ENCODE measurements at places on chromosomes 6 and 20.

DNA sequence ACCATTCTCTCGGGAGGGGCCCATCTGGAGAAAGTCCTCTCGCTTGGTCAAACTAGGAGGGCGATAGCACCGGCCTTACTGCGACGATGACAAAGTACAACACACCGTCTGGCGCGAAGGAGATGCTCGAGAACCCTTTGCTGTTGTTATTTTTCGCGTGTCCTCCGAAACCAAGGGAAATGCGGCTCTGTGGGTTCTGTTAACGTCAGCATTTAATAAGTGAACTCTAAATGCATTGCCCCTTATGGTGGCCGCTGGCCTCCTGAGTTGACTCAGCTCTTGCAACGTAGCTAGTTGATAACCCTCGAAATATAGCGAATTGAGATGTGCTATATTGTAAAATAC lies 577 bp upstream of the SCAND1 start:
- no peak for DNase-seq

DNA sequence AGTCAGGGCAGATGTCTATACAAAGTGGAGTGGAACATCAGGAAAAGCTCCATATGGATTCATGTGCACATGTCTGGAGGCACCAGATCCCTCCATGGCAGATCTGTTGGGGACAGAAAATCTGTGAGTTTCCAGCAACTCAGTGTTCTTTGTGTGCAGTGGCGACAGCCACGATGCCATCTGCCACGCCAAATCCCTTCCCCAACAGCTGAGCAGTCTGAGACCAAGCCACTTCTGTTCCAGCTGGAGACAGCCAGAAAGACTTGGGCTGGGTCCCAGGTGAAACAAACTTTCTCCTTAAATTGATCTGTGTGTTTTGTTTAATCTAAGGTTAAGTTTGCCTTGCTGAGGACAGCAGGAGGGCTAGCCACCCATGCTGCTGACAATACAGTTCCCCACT lies 22.9 kb downstream of the FKBP1A start:
- DNase-seq: no peak

DNA sequence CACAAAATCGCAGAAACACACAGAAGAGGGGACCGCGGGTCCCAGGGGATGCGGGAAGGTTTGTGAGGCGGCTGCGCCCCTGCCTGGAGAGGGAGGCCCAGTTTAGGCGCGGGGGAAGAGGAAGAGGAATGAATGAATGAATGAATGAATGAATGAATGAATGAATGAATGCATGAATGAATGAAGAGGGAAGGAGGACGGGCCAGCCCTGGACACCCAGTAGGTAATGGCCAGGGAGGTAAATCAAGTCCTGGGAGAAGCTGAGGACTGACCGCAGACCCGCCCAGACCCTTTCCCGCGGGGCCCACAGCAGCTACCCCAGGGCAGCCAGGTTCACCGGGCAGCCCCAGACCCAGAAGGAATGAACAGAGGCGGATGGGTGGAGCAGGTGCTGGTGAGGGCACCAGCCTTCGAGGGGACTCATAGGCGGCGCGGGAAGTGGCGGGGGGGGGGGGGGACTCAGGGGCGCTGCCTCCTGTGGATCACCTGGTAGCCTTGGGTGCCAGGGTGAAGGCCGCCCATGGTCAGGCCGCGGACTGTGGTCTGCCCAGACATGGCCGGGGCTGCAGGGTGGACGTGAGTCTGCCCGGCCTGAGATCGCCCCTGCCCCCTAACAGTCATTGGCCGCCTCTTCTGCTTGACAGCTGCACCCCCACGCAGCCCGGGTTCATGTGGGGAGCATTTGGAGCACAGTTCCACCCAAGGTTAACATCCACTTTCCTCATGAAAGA lies 192.0 kb upstream of the PDE10A start:
- DNase-seq: no peak

DNA sequence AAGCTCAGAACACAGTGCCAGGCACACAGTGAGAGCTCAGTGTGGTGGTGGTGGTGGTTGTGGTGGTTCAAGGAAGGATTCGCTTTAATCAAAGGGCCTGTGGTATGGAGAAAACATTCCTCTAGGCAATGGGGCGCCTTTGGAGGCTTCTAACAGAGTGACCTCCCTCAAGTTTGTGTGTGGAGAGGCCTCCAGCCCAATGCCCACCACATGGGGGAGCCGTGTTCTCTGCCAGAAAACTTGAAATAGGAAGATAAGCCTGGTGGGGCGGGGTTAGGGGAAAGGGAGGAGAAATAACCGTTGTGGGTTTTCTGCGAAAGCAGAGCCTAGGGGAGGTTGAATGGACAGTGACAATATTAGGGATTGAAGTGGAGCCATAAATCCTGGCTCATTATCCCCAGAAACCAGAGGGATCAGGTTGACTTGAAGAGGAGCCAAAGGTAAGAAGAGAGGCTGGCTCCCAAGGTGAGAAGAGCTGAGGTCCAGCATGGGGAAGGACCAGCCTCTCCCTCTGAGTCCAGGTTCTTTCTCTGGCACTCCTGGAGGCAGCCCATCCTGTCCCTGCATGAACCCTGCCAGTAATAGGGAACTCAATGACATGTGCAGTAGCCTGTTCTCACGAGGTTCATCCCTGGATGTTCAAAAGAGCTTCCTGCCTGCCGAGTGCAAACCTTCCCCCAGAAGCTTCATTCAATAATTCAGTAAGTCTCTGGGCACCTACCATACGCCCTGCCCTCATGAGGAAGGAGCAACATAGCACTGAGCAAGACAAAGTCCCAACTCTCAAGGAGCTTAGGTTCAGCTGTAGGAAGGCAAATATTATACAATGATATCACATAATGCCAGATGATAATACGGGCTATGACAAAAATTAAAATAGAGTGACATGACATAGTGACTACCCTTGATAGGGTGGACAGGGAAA lies 51.4 kb downstream of the TGM2 start:
- DNase-seq: no peak

GRCh38 chr6:45902984-45903383 lies 112.7 kb downstream of the CLIC5 start:
- DNase-seq: no peak

- DNase-seq: no peak
Measured at GRCh38 chr6:29759457-29759856, 36.2 kb downstream of the HLA-F start.

- no peak for DNase-seq
Measured at GRCh38 chr20:51687108-51687507, 81.1 kb downstream of the ATP9A start.

GRCh38 chr6:147677647-147678046 lies 169.2 kb downstream of the SAMD5 start:
- no peak for DNase-seq

DNA sequence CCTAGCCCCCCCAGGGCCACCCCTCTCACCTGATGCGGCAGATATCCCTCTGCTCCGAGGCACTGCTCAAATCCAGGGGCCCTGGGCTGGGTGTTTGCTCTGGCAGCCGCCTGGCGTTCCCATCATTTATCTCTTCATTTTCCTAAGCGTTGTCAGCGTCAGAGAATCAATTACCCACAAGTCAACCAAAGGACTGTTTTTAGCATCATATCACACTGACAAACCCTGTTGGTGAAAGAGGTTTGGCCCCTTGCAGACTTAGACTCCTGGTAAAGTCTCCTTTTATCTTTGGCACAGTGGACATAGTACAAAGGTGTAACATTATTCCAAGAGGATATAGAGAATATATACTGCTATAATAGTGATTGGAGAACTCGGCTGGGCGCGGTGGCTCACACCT lies at the start of gene GHRH:
GHRH (minus strand) TSS at position 101 of the 400 bp plus-strand sequence. CDS start 4,925 bp downstream, outside the sequence.
- no peak for DNase-seq

GRCh38 chr6:4910037-4910760 lies 93.6 kb downstream of the RPP40 start:
- peak; percentile 28 for DNase-seq

DNA sequence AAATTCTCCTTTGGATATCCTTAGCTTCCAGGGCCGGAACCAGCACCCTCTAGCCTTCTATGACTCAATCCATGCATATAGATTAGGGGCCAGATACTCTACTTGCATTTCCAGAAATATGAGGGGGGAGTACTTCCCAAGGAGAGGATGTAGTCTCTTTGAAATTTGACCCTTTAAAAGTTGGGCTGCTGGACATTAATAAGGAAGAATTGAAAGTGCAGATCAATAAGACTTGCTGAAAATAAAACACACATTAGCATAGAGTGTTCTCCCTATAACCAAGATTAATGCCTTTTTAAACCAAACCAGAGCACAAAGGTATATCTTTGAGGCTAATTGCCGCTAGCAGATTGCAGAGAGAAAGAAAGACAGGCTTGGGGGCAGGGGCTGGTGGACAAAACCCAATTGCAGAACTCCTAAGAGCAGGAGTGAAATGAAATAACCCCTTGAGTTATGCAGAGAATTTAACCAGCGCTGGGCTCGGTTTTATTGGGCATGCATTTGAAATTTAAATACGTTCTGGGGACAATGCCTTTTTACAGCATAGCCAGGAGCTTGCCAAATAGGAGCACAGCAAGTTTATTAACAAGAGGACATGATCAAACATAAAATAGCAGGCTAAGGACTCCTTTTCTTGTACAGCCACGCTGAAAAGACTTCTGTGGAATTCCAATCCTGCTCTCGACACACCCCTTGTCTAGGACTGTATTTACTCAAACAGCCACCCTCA lies 108.2 kb upstream of the SALL4 start:
- DNase-seq: no peak

- no peak for DNase-seq
Measured at GRCh38 chr6:68638230-68638900, 3.3 kb downstream of the ADGRB3 start.

DNA sequence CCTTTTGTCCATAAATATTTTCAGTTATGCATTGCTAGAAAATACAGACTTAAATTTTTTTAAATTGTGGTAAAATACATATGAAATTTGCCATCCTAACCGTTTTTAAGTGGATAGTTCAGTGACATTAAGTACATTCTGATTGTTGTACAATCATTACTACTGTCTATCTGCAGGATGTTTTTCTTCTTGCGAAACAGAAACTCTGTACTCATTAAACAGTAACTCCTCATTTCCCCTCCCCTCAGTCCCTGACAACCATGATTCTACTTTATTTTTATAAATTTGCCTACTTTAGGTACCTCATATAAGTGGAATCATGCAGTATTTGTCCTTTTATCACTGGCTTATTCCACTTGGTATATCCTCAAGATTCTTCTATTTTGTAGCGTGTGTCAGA lies 21.3 kb downstream of the TAF11 start:
- no peak for DNase-seq

- DNase-seq: no peak
Measured at GRCh38 chr6:107578642-107579341, 88.9 kb downstream of the SOBP start.
